HTR-8/SVneo (cell line): ENCODE measurements at places on chromosomes 5 and 9.

DNA sequence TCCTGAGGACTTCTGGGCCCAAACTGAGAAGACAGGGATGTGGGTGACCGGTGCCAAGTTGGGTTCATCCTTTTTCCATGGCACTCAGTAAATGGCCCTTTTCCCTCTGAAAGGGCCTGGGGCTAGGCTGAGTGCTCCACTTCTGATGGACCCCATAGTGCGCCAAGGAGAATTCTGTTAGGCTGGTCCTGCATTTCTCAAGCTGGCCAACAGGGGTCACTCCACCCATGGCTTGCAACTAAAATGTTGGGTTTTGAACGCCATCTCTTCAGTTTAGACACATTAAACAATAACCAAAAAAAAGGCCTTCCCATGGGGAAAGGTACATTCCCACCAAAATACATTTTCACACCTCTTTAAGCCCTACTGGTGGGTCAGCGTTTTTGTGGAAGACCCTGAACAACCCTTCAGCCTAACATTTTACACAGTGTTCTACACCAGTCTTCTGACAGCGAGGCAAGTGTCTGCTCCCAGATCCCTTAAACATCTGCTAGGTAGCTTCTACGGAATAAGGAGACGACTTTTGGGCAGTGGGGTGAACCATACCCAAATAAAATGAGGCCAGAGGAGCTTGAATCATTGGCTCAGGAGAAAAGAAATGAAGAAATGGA is 27.3 kb downstream of the CNTFR start:
- no peak for DNase-seq

- DNase-seq: no peak
These were observed 49.8 kb downstream of the PRRT1B start for GRCh38 chr9:131594906-131595665.

GRCh38 chr9:21993007-21993406 is 1.2 kb downstream of the CDKN2A start:
- DNase-seq: no peak

DNA sequence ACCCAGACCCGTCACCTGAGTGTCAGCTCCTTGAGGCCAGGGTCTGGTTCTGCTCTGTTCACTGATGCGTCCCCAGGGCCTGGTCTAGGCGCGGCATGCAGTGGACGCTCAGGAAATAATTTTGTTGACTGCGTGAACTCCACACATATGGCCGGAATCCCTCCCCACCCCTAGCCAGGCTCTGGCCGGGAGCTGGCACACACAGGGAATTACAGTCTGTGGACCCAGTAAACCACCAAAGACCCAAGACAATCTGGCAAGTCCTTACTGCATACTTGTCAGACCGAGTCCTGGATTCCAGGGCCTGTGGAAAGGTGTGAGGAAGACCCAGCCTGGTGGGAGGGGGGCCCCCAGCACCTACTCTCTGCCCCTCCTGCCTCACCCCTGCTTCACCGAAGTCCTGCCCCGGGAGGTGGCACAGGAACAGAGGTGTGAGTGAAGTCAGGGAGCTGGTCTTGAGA is 113.0 kb upstream of the IER5L start:
- DNase-seq: no peak

DNA sequence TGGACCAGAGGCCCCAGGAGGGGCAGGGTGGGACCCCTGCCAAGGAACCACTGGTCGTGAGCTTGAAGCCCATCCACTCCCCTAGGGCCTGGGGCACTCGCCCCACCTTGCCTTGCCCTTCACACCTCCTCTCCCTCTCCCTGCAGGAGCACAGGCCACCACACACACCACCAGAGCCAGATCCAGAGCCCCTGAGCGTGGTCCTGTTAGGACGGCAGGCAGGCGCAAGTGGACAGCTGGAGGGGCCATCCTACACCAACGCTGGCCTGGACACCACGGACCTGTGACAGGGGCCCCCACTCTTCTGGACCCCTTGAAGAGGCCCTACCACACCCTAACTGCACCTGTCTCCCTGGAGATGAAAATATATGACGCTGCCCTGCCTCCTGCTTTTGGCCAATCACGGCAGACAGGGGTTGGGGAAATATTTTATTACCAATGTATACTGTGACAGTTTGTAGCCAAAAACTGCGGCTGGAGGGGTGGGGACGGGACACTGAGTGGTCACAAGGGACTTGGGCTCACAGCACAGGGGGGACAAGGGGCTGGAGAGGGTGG is 14.5 kb downstream of the GPRIN1 start:
- DNase-seq: no peak

GRCh38 chr5:167348251-167348926 is 943.1 kb upstream of the WWC1 start:
- DNase-seq: no peak

DNA sequence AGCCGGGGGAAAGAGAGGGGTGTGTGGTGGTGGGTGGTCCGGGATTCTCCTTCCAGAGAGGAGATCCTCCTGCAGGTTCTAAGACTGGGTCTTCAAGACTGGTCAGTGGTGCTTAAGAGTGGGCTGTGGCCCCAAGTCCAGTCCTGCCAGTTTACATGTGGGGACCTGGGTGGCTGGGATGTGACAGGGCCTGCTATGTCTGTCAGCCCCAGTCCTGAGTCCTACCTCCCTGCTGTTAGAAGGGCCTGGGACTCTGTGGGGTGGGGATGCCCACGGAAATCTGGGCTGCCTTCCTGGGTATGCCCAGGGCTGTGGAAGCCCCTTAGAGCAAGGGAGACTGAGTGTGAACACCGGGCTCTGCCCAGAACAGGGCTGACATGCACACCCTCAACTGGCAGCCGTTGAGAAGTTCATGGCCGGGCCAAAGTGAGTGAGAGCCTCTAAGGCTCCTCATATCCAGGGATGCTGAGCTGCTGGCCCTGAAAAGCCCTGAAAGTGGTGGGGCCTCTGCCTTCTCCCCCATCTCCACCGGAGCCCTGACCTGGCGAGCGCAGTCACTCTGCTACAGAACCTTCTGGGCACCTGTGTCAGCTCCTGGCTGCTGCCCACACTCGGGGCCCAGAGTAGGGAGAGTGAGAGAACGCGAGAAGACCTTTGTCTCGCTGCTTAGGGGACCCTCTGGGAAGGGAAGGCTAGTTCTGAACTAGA is 1.7 kb downstream of the PHF2 start:
- DNase-seq: no peak

- no peak for DNase-seq
These were observed at the start of gene CCL19 for GRCh38 chr9:34690983-34691935. Gene CCL19 (minus strand): TSS chr9:34691276. CDS start chr9:34691139, 137 bp downstream.

DNA sequence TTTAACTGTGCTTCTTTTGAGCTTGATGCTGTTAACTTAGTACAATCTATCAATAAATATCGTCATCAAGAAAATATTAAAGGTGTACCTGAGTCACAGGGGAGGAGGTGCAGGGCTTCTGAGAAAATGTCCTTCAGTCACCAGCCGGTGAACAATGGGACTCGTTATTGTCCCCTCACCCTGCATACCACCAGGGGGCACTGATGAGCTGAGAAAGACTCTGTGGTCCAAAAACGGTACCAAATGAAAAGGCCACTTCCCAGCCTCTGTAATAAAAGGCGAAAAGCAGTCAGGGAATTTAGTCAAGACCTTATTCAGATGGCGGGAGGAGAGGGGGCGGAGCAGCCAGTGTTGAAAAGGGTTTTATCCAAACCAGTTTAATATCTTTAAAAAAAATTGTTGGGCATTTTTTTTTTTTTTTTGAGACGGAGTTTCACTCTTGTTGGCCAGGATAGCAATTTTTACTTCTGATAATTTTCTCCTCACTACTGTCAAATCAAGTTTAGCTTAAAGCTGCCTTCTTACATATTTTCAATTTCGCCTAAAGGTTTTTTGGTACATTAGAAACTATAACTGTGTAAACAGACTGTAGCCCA is 271.9 kb upstream of the ADAMTS16 start:
- peak; percentile 80 for DNase-seq

DNA sequence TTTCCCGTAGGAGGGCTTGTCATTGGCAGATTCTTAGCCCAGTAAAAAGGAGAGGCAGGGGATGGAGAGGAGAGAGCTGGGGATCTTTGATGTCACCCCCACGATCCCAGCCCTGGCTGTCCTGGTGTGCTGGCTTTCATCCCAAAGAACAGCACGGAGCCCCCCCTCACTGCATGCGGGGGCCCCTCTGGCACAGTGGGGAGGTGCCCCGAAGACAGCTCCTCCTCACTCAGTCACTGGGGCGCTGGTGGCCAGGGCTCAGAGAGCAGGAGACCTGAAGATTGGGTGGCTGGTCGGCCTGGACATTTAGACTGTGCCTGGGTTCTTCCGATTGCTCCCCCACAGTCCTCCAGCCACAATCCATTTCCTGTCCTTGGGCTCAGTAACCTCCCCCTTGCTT is 207.5 kb downstream of the MELK start:
- no peak for DNase-seq

- DNase-seq: no peak
These were observed 40.4 kb downstream of the BASP1 start for GRCh38 chr5:17257705-17258273.

- DNase-seq: no peak
These were observed 3.2 kb downstream of the SLC35A4 start for GRCh38 chr5:140567871-140568270.

DNA sequence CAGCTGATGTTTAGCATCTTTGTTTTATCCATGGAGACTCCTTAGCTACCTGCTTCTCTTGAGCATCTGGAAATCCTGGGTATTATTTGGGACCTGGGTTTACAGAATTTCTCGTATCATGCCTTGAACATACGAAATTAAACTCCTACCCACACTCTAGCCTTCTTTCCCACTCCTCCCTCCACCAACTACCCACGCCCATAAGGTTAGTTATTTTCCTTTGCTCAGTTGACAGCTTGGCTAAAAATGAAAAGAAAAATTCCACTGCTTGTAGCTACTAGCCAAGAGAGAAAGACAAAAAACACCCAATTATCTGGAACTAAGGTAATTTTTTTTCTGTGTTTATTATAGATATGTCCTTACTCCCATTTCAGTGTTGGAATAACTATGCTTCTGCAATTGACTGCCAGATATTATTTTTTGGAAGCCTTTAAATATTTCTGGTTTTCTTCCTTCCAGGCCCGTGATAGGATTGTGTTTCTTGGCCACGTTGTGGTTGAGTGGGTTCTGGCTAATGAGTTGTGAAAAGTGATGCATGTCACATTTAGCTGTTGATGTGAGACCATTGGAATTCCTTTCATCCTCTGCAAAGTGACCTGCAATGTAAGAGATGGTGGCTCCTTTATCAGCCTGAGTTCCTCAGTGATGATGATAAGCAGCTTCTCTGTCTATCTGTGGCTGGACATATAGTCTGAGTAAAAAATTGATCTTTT is 308.1 kb downstream of the LRRC70 start:
- DNase-seq: no peak

- DNase-seq: no peak
These were observed 199.6 kb upstream of the DAB2 start for GRCh38 chr5:39624268-39624886.
